ENCODE measurements at places on chromosomes 5 and 9. TPM values are rescaled to one million over a fixed set of nuclear protein-coding genes. Genes with fewer than 3 reads are reported as not detected.

The DIRAS2 gene
- not detected for total RNA-seq

DNA sequence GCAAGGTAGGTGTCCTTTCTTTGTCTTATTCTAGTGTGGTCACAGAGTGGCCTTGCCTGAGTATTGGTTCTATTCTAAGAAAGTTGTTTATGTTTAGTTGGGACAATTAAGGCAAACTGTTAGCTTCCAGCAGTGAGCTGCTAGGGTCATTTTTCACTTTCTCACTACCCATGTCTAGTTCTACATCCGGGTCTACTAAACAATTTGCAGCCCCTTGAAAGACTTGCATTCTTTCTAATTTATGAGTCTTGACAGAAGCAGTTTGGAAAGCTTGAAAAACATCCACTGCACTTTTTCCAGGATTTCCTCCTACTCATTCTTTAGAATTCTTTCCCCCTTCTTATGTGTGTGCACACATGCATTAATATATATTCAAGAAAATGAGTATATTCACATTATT lies 892.2 kb upstream of the ACO1 start:
- no peaks in the 10 kb centered on the region for H3K27me3 ChIP-seq
- peaks cover 7% of the 10 kb centered on the region for H3K4me1 ChIP-seq
- DNase-seq, result no peak
- no peaks in the 10 kb centered on the region for H3K36me3 ChIP-seq
- H3K27ac ChIP-seq, result no peak overlapping the region

GRCh38 chr5:167294882-167295680 lies 996.4 kb upstream of the WWC1 start:
- no peaks in the 10 kb centered on the region for H3K36me3 ChIP-seq
- no peaks in the 10 kb centered on the region for H3K27me3 ChIP-seq
- no peak overlapping the region for H3K27ac ChIP-seq

DNA sequence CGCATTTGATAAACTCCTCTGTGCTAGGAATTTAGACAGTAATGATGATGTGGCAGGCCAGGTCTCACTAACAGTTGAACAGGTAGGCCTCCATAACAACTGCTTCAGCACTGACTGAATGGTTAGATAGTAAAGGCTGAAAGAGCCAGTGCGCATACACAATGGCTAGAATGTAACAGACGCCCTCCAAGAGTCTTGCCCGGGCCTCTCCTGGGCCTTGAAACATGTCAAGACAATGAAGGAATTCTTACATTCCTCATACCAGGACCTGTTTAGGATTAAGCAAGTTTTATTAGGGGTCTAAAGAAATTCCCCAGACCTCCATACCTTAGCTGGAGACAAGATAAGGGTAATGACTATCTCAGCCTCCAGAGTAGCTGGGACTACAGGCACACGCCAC lies 6.7 kb upstream of the BICD2 start:
- H3K4me3 ChIP-seq, result no peak overlapping the region
- DNase-seq, result no peak
- H3K27me3 ChIP-seq, result peaks cover 8% of the 10 kb centered on the region
- peaks cover 6% of the 10 kb centered on the region for H3K4me1 ChIP-seq

- no peaks in the 10 kb centered on the region for H3K4me1 ChIP-seq
- peaks cover 4% of the 10 kb centered on the region for H3K27me3 ChIP-seq
- H3K36me3 ChIP-seq, result no peaks in the 10 kb centered on the region
- DNase-seq, result no peak
- no peak overlapping the region for H3K4me3 ChIP-seq
These were observed 4.1 kb upstream of the SARDH start for GRCh38 chr9:133742251-133742650.

The FOXE1 gene
- not detected for total RNA-seq

DNA sequence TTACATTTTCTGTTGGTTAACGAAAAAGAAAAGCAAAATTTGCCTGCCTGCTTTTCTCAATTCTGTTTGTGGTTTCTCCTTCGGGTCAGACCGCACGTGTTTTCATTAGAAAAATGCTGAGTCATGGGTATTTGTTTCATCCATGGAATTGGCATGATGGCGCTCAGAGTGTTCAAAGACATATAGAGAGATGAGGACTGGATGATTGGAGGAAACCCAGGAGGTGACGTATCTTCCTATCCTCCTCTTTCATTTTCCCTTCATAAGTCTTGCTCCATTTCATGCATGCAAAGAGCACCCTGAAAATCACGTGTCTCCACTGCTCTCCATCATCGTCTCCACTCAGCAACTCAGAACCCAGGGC lies 353.8 kb upstream of the WWC1 start:
- peaks cover 2% of the 10 kb centered on the region for H3K27me3 ChIP-seq
- H3K27ac ChIP-seq, result no peak overlapping the region
- no peaks in the 10 kb centered on the region for H3K4me1 ChIP-seq
- no peak for DNase-seq
- no peaks in the 10 kb centered on the region for H3K36me3 ChIP-seq

The GARIN3 gene
- total RNA-seq, result not detected

The RORB gene
- total RNA-seq, result 0.51 TPM

The NMRK1 gene
- 58.2 TPM for total RNA-seq

The RNF224 gene
- not detected for total RNA-seq

- no peak overlapping the region for H3K27ac ChIP-seq
- no peaks in the 10 kb centered on the region for H3K27me3 ChIP-seq
- no peaks in the 10 kb centered on the region for H3K36me3 ChIP-seq
- no peak overlapping the region for H3K4me3 ChIP-seq
- no peak for DNase-seq
These were observed 92.9 kb upstream of the PIK3R1 start for GRCh38 chr5:68122439-68123328.

DNA sequence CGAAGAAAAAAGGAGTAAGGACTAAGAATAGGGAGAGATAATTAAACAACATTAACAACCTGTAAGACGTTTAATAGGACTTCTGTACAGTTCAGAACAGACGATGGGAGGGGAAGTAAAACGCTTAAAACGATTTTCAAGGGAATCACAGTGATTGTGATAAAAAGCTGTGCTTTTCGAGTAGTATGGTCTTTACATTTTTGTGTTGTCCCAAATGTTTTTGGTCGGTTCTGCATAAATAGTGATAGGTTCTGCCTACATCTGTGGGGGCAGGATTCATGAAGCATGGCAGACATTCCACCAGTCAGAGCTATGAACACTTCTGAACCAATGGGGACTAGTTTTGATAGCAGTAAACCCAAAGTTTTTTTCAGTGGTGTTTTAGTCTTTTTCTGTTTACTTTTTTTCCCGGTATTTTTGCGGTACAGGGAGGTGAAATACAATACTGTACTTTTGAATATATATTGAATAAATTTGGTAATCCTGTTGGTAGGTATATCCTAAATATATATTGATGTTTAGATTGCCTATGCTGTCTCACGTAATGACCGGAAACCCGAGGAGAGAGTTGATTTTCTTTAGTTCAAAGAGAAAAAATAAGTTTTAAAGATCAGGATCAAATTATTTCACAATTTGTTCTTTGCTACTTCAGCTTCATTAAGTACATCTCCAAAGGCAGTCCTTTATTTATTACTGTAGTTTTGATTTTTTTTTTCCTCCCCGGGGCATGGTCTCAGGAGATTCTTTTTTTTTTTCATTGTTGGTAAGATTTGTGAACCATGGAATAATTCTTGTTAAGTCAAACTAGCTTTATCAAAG lies 1.3 kb downstream of the ERBIN start:
- H3K27ac ChIP-seq, result peak overlapping the region; percentile 93
- peaks cover 36% of the 10 kb centered on the region for H3K4me1 ChIP-seq
- peak; percentile 9 for DNase-seq
- H3K27me3 ChIP-seq, result peaks cover 18% of the 10 kb centered on the region

DNA sequence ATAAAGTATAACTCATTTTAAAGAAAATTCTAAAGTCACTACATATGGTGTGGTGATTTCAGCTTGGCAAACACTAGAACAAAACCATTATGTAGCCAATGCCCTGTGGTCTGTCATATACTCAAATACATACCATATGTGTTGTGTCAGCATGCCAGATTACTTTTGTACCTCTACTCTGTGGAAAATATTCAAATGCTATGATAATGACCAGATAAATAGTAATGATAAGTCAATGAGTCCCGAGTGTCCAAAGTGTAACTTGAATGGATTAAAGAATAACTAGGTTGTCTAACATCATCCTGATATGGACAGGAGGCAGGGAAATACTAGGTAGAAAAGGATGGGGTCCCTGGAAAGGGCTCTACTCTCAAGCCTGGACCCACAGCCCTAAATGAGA lies 58.0 kb upstream of the IL6ST start:
- peaks cover 4% of the 10 kb centered on the region for H3K36me3 ChIP-seq
- H3K4me1 ChIP-seq, result peaks cover 10% of the 10 kb centered on the region
- DNase-seq, result no peak
- H3K27me3 ChIP-seq, result peaks cover 3% of the 10 kb centered on the region
- no peak overlapping the region for H3K4me3 ChIP-seq
- no peak overlapping the region for H3K27ac ChIP-seq

- no peak overlapping the region for H3K4me3 ChIP-seq
- H3K36me3 ChIP-seq, result no peaks in the 10 kb centered on the region
- no peaks in the 10 kb centered on the region for H3K4me1 ChIP-seq
- DNase-seq, result no peak
These were observed 440.4 kb upstream of the RIOK2 start for GRCh38 chr5:97623441-97623840.

GRCh38 chr9:127545196-127546124 lies 66.6 kb upstream of the STXBP1 start:
- DNase-seq, result no peak
- peaks cover 16% of the 10 kb centered on the region for H3K36me3 ChIP-seq
- H3K4me3 ChIP-seq, result no peak overlapping the region

The ACOT12 gene
- total RNA-seq, result not detected

The SHOC1 gene
- not detected for total RNA-seq

- H3K27ac ChIP-seq, result no peak overlapping the region
- no peaks in the 10 kb centered on the region for H3K4me1 ChIP-seq
- H3K36me3 ChIP-seq, result no peaks in the 10 kb centered on the region
- no peak overlapping the region for H3K4me3 ChIP-seq
- no peak for DNase-seq
These were observed 204.1 kb upstream of the SMC2 start for GRCh38 chr9:103889989-103890388.

DNA sequence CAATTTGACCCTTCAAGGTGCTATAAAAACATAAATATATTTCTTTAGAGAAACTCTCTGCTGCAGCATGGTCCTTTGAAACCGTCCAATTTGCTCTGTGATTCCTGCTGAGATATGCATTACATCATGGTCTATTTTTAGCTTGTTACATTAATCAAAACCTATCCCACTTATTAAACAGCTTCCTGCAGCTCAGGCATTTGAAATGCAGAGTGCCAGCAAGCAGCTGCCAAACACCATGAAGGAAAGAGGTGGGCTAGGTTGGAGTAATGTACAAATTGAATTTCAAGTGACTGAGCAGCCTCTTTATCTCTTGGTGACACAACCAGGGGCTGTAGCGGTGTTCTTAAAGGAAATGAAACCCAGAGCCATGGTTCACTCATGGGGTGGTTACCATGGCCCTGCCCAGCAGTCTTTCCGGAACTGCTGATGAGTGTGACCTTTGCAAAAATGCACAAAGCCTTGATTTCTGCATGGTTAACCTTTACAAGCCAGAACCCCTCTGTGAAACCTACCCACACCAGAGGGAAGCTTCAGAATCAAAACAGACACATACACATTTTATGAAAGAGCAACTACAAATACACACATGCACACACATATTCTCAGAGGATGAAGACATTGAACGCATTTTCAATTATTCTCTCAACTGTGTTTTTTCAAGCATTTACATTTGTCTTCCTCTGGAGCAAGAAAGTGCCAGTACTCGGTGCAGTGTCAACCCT lies 155.8 kb upstream of the ZNF608 start:
- H3K4me3 ChIP-seq, result no peak overlapping the region
- H3K36me3 ChIP-seq, result no peaks in the 10 kb centered on the region
- no peaks in the 10 kb centered on the region for H3K27me3 ChIP-seq
- DNase-seq, result no peak
- no peak overlapping the region for H3K27ac ChIP-seq

The ALDH1B1 gene
- 18.7 TPM for total RNA-seq

GRCh38 chr5:14408969-14409586 lies 172.5 kb upstream of the OTULINL start:
- DNase-seq, result no peak
- no peaks in the 10 kb centered on the region for H3K4me1 ChIP-seq
- H3K27ac ChIP-seq, result no peak overlapping the region

- no peaks in the 10 kb centered on the region for H3K4me1 ChIP-seq
- peaks cover 4% of the 10 kb centered on the region for H3K27me3 ChIP-seq
- DNase-seq, result peak; percentile 86
- H3K36me3 ChIP-seq, result peaks cover 60% of the 10 kb centered on the region
- H3K4me3 ChIP-seq, result no peak overlapping the region
These were observed 6.9 kb downstream of the NOL6 start for GRCh38 chr9:33466565-33467495.

The C6 gene
- not detected for total RNA-seq

GRCh38 chr5:147384346-147385193 lies 125.3 kb downstream of the DPYSL3 start:
- no peaks in the 10 kb centered on the region for H3K27me3 ChIP-seq
- H3K4me3 ChIP-seq, result no peak overlapping the region
- no peak for DNase-seq
- no peaks in the 10 kb centered on the region for H3K36me3 ChIP-seq
- H3K27ac ChIP-seq, result no peak overlapping the region

GRCh38 chr5:110496276-110496675 lies 230.2 kb downstream of the TMEM232 start:
- H3K27me3 ChIP-seq, result no peaks in the 10 kb centered on the region
- no peak for DNase-seq
- no peaks in the 10 kb centered on the region for H3K4me1 ChIP-seq
- H3K27ac ChIP-seq, result no peak overlapping the region

The ZNG1F gene
- 8.2 TPM for total RNA-seq

DNA sequence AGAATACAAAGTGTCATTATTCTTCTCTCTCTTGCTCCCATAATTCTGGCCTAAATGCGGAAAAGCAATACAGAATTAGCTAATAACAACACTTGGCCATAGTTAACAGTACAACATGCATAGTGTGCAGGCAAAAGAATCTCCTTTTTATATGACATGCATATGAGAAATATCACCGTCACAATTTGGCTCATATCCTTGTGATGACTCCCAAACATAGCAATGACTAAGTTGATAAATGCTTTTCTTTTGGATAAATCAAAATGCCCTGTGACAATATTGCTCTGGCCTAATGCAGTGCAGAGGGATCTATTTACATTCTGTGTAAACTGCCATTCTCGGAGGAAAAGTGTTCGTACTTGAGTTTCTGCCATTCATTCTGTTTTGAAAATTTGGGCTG lies 121.9 kb upstream of the GHR start:
- H3K4me3 ChIP-seq, result no peak overlapping the region
- DNase-seq, result no peak
- H3K36me3 ChIP-seq, result no peaks in the 10 kb centered on the region
- H3K27ac ChIP-seq, result no peak overlapping the region
- H3K27me3 ChIP-seq, result no peaks in the 10 kb centered on the region
- no peaks in the 10 kb centered on the region for H3K4me1 ChIP-seq

The SURF4 gene
- 169 TPM for total RNA-seq

- no peak overlapping the region for H3K27ac ChIP-seq
- peak overlapping the region; percentile 93 for H3K4me3 ChIP-seq
- H3K27me3 ChIP-seq, result peaks cover 2% of the 10 kb centered on the region
- no peaks in the 10 kb centered on the region for H3K36me3 ChIP-seq
- H3K4me1 ChIP-seq, result peaks cover 16% of the 10 kb centered on the region
These were observed 1.4 kb downstream of the SLC26A2 start for GRCh38 chr5:149961957-149962409.

GRCh38 chr5:137858223-137858916 lies 9.3 kb upstream of the MYOT start:
- no peak for DNase-seq
- no peaks in the 10 kb centered on the region for H3K27me3 ChIP-seq
- H3K27ac ChIP-seq, result no peak overlapping the region
- no peaks in the 10 kb centered on the region for H3K36me3 ChIP-seq

The NME5 gene
- 0.82 TPM for total RNA-seq

Data from endothelial cell (in vitro differentiated cells).